Activated CD8-positive, alpha-beta memory T cell treated with anti-CD3 and anti-CD28 coated beads for 48 hours (primary cell): ENCODE measurements at places on chromosomes 1 and 21.
A peak's percentile ranks its signal among the peaks of the same experiment; 100 is the strongest.

DNA sequence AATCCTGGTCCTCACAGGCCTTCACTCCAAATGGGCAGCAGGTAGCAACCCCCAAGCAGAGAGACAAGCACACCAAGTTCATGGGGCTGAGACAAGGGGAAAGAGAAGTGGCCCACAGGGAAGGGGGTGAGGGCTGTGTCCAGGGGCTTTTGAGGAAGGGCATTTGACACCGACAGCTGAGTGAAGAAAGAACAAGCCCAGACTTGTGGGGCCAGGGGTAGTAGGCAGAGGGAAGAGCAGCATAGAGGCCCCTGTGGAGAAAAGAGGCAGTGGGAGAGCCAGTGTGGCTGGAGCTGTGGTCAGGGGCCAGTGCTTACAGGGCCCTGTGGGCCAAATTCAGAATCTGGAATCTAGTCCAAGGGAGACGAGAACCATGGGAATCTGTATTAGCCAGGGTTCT, 85.4 kb downstream of the IGSF21 start:
- DNase-seq: no peak

GRCh38 chr1:11352816-11353799, 80.1 kb downstream of the UBIAD1 start:
- DNase-seq: no peak

- no peak for DNase-seq
Observed at GRCh38 chr1:69533343-69533742, 34.4 kb upstream of the LRRC7 start.

- DNase-seq: no peak
Observed at GRCh38 chr1:98086796-98087441, 166.1 kb upstream of the DPYD start.

- DNase-seq: no peak
Observed at GRCh38 chr1:212607913-212608391, 609 bp upstream of the ATF3 start.

GRCh38 chr1:88684482-88685258, 597 bp downstream of the PKN2 start:
- peak; percentile 38 for DNase-seq

DNA sequence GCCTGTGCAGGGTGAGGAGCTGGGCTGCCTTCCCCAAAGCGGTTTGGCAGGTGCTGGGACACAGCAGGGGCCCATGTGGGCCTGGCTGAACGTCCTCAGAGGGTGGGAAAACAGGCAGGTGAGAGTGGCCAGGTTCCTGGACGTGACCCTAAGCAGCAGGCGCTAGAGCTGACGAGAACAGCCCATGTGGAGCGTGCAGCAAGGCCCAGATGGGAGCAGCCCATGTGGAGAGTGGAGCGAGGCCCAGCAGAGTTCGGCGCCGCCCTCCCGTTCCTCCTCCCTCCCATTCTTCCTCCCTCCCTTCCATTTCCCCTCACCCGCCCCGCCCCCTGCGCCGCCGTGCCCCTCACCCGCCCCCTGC, 314.4 kb upstream of the VAMP3 start:
- DNase-seq: no peak

DNA sequence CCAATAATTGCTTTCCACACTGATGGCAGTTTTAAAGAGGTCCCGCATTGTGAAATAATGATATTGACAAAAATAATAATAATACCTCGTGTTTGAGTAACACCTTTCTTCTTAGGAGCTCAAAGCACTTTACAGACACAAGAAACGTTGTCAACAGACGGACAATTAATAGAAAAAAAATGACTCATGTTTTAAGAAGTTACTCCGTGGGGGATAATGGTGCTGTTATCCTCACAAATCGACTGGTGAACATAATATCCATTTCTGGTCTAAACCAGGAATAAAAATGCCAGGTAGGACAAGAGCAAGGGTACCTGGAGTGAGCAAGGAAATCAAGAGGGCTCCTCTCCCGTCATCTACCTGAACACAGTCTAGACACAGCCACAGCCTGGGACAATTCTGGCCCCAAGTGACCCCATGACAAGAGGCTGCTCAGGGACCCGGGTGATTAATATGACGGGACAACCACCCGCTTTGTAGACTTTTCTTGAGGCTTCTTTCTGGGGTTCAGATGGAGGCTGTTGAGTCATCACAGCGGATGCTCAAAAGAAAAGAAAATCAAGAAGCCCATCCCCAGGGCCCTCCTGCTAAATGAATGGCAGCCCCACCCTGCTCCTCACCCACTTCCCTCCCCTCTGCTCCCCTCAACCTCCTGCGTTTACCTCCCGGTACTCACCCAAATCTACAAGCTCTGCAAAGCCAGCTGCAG, 146.2 kb upstream of the IRF2BP2 start:
- DNase-seq: no peak

- DNase-seq: no peak
Observed at GRCh38 chr1:221457685-221458446, 284.0 kb downstream of the DUSP10 start.

DNA sequence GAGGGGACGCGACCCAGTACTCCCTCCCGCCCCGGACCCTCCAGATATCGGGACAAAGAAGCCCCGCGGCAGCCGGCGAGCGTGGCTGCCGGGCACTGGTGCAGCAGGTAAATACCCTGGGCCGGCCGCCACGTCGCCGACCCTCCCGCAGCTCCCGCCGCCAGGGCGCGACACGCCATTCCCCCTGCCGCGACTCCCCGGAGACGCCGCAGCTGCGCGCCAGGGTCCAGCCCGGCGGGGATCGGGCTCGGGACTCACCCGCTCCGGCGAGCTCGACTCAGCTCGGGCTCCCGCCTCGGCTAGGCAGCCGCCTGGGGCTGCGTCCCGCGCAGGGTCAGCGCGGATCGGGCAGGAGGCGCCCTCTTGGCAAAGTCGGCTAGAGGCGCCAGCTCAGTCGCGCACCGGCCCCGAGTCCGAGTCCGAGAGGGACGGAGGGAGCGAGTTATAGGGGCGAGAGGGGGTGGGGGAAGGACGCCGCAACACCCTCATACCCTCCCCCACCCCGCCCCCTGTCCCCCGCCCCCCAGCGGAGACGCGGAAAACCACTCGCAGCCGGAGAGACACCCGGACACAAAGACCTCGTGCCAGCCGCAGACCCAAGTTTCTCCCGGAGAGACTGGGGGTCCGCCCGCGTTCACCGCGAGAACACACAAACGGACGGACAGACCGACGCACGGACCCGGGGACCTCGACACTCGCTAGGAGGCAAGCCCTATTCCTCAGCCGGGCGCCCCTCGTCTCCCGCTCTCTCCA, 985 bp downstream of the SYT6 start:
- no peak for DNase-seq

GRCh38 chr1:240801442-240801841, 189.5 kb upstream of the GREM2 start:
- DNase-seq: no peak

GRCh38 chr1:7479571-7479970, 291.5 kb upstream of the VAMP3 start:
- no peak for DNase-seq

DNA sequence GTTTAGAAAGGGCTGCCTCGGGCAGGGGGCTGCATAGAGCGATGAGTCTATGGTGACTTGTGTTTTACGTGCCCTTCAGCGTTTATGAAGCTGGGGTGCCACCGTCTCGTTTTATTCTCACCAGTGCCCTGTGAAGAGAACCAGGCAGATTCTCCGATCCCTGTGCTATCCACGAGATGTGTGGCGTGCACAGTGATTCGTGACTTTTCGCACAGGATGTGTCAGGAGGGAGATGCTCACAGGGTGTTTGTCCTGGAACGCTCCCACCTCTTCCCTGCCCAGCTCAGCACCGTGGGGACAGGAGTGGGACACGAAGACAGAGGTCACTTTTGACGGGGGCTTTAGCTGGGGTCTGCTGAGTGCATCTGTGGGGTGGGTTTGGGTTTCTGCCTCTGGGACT, 54.9 kb upstream of the AJAP1 start:
- DNase-seq: no peak

DNA sequence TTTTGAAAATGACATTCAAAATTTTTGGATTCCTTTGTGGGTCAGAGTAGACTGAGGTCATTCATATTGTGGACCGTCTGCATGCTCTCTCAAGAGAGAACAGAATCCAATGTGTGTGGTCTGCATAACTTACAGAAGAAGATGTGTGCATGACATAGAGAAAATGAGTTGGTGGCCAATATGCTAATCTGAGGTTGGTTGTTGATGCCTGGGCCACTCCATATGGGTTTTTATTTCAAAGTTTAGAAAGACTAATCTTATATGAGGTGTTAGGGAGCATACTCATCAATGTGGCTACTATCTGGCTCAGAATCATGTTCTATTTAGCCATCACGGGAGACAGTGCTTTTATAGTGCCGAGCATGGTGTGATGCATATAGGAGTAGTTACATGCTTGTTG, 18.2 kb downstream of the NTNG1 start:
- DNase-seq: no peak

DNA sequence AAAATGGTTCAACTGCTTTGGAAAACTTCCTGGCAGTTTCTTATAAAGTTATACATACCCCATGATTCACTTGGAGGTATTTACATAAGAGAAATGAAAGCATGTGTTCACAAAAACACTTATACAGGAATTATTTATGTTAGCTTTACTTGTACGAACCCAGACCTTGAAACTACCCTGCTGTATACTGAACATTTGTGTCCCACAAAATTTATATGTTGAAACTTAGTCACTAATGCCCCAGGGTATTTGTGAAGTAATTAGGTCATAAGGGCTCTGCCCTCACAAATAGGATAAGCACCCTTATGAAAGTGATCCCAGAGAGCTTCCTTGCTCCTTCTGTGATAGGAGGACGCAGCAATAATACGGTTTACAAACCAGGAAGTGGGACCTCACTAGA, 42.7 kb upstream of the B3GALT2 start:
- no peak for DNase-seq

DNA sequence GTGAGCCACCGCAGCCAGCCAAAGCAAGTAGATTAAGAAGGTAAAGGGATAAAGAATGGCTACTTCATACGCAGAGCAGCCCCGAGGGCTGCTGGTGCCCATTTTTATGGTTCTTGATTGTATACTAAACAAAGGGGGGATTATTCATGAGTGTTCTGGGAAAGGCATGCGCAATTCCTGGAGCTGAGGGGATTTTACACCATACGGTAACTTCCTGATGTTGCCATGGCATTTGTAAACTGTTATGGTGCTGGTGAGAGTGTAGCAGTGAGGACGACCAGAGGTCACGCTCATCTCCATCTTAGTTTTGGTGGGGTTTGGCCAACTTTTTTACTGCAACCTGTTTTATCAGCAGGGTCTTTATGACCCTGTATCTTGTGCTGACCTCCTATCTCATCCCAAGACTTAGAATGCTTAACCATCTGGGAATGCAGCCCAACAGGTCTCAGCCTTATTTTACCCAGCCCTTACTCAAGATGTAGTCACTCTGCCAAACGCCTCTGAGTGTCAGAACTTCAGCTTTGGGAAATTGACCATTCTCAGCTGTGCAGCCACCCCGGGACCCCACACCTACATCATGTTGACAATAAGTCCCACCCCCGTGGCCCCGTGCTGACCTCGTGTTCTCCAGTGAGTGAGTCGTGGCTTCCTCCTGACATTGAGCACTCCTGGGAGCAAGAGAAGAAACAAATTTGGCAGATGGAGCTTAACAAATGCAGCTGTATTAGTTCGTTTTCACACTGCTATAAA, 149.4 kb upstream of the COL6A1 start:
- DNase-seq: no peak

DNA sequence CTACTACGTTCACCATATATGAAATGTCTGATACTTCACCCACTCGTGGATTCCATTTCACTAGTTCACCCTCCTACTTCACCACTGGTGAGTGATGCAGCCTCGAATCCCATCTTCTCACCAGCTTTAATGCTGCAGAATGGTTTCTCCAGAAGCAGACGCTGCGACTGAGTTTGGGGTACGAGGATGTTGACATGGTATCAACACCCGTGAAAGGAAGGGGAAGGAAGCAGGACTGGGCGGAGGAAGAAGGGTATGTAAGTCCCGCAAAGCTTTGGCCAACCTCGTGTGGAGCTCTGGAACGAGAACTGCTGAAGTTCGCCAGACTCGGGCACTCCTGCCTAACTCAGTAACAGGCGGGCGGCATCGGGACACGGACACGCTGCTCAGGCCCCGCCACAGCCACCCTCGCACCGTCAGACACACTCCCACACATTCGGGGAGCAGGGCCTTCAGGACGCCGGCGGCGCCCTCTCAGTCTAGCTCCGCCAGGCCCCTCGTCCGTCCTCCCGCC, 833 bp upstream of the DIP2A start:
- DNase-seq: peak; percentile 25
